C1 segment of cervical spinal cord (tissue), 14 donors: ENCODE measurements at places on chromosomes 5 and 9.

DNA sequence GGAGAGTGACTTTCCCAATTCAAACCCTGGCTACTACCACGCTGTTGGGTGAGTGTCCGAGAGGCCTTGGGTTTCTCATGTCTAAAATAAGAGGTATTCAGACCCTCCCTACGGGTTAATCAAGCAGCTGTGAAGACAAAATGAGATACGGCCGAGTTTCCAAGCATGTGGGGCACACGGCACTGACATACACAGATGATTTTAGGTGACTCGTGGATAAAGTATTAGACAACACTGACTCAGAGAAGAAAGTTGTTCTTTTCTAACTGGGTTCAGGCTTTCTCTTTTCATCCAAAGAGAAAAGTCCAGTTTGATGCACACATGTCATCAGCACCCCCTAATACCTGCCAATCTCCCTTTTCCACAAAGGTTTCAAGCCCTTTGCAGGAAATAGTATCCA, 15.6 kb downstream of the FOXI1 start:
- DNase-seq = no peak

GRCh38 chr5:170361116-170361515, 28.1 kb downstream of the KCNMB1 start:
- no peak for DNase-seq

DNA sequence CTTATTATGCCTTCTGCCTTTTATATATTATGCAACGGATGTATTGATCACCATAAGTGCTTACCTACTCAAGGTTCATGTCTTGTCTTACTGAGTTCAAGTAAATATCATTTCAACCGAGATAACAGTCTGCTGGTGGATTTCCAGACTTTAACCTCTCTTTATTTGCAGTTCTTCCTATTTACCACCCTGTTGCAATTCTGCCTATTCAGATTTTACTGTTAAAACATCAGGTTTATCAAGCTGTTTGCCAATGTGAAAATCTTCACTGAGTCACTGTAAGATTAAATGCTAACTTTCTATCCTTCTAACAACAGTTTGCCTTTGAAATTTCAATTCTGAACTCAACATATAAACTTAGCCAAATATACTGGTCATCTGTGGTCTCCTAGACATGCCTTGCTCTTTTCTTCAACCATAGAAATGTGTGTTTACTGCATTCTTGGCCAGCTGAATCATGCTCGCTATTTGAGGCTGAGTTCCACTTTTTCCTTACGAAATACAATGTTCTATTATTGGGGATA, 471.7 kb upstream of the RORB start:
- DNase-seq = no peak

DNA sequence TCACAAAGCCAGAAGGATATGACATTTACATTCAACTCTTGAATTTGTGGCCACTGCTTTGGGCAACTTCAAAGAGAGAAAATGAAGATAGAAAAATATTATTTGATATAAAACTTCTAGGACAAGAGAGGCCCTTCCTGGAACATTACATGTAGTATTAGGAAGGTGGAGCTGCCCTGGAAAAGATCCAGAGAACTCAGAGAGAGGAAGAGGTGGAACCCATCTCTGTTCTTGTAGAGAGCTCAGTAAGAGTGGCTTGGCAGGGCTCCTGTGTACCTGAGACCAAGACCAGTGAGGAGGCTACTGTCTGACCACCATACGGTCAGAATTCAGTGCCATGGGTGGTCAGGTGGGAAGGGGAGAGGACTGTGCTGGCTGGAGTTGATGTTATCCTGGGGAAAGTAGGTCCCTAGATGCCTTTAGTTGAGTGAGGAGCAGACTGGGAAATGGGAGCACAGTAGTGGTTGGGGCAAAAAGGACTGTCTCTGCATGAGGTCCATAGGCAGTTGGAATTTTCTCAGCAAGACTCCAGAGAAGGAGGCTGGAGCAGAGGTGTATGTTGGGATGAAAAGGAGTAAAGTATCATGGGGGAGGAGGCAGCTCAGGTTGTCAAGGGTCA, 7.6 kb downstream of the TGFBI start:
- no peak for DNase-seq

DNA sequence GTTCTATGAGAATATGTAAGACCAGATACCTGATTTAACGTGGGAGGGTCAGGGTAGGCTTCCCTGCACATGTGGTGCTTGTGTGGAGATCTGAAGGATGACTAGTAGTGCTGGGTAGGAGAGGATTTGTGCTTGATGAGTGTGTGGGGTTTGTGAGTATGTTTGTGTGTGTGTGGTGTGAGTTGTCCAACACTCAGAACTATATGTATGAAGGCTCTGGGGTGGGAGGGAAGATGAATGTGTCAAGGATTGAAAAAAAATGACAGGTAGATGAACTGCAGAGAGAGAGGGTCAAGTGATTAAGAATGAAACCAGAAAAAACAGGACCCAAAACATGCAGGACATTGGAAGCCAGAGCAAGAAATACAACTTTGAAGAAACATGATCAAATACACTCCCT, 154.6 kb upstream of the NR3C1 start:
- DNase-seq = no peak
